Stimulated activated CD4-positive, alpha-beta T cell treated with anti-CD3 and anti-CD28 coated beads, Interleukin-12 subunit alpha, Interleukin-12 subunit beta, amount 100 ng/mL, for 24 hours (primary cell): ENCODE measurements at places on chromosomes 16 and 17.

- no peak for DNase-seq
Observed at GRCh38 chr16:85236818-85237150, 124.5 kb upstream of the CIBAR2 start.

DNA sequence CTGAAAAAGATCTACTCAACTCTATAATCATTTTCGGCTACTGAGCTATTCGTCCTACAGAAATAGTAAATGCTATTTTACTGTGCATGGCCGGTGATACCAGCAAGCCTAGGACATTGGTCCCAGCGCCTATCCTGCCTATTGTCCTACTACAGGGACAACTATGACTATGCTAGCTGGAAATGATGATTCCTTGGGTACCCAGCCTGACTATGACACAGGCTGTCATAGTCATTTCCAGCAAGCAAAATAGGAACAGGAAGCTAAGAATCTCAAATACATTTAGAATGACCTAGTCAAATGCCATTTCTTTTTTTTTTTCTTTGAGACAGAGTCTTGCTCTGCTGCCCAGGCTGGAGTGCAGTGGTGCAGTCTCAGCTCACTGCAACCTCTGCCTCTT is 33.7 kb upstream of the HSBP1 start:
- no peak for DNase-seq

DNA sequence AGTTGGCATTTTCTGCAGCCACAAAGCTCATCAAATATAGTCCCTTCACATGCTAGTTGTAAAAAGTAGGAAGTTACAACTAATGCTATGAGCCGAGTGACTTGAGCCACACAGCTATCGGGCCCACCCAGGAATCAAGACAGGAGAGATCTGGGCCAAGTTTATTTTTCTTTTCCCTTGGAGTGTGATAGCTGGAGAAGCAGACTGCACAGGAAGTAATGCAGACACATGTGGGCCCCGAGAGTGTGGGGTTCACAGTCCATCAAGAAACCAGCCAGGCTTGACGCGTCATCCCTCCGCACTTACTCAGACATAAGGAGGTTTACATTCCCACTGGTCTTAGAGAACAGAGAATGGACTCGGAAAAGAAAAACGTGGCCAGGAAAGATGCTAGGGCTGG is 403.1 kb upstream of the CDH11 start:
- DNase-seq: no peak

DNA sequence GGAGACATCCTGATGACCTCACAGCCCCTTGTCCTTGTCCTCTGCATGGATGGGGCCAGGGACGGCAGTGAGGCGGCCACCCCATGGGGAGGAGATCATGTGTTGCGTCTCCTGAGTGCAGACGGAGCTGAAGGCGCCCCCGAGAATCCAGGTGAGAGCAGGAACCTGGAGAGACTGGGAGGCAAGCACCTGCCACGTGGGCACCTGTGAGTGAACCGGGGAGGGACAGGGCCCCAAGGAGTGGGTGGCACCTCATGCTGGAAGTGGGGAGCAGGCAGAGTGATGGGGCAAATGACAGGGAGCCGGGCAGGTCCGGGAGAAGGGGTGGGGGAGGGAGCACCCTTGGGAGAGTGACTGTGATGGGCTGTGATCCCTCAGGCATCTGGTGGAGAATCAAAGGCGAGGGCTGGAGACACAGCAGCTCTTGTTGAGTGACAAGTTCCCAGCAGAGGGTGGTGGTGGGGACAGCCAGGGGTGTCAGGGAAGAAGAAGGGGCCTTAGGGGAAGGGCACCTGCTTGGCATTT is 174.3 kb upstream of the CHMP6 start:
- no peak for DNase-seq

- no peak for DNase-seq
Observed at GRCh38 chr16:30139583-30140481, 16.8 kb upstream of the MAPK3 start.

- DNase-seq: peak; percentile 65
Observed at GRCh38 chr16:4358831-4359561, 7.9 kb upstream of the PAM16 start.

- no peak for DNase-seq
Observed at GRCh38 chr16:85494315-85494714, 118.8 kb upstream of the GSE1 start.

- no peak for DNase-seq
Observed at GRCh38 chr17:16920628-16921020, 51.3 kb downstream of the TNFRSF13B start.

- no peak for DNase-seq
Observed at GRCh38 chr16:5019775-5020174, 14.0 kb downstream of the NAGPA start.

DNA sequence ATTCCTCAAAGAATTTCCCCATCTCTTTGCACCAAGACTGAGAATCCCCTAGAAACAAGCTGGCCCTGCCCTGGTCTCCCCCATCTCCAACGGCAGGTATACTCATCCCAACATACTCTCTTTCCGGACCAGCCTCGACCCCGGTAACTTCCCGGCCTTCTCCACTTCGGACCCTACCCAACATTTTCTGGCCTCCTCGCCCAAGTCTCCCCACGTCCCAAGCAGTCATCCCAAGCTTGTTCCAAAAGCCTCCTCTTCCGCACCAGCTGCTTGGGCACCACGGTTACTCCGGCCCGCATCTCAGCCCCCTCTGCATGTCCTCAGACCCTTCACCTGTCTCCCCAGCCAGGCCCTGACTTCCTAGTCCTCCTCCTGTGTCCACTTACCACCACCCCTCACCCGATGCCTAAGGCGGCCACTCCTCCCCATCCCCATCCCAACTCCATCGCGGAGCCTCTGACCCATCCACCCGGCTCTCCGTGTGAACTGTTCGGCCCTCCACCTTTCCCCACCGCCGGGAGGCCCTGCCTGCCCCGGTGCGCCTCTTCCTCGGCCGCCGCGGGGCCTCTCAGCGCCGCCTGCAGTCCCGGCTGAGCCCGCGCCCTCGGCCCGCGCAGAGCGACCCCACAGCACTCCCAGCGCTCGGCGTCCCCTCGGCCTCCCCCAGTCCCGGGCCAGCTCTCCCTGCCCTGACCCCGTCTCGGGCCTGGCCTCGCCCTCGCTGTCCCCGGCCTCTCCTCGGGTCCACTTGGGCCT is 994 bp downstream of the PITPNA start:
- DNase-seq: no peak

DNA sequence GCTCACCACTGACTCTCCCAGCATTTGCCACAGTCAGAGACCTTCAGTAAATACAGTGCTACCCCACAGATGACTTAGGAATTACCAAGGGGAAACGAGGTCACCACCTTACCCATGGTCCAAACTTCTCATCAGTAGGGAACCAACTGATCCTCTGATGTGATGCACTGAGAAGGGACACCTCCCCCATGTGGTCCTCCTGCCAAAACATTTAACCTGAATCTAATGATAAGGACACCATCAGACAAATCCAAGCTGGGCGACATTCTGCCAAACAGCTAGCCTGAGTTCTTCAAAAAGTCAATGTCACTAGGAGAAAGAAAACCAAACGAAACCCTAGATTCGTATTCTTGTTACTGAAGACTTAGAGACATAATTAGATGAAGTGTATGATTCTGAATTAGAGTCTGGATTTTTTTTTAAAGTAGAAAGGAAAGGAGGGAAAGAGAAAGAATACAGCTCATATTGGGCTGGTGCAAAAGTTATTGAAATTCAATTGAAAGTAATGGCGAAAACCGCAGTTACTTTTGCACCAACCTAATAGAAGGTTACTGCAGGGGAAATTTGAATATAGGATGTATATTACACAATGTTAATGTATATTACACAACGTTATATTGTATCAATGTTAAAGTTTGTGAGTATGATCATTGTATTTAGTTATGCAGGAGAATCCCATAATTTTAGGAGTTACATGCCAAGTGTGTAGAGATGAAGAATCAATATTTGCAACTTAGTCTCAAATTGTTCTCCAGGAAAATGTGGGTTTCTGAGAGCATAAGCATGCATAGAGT is 2.3 kb upstream of the CSNK2A2 start:
- no peak for DNase-seq

GRCh38 chr17:39872751-39873150 is 4.7 kb downstream of the ZPBP2 start:
- DNase-seq: no peak

GRCh38 chr16:19396555-19397011 is 21.1 kb upstream of the TMC5 start:
- no peak for DNase-seq

DNA sequence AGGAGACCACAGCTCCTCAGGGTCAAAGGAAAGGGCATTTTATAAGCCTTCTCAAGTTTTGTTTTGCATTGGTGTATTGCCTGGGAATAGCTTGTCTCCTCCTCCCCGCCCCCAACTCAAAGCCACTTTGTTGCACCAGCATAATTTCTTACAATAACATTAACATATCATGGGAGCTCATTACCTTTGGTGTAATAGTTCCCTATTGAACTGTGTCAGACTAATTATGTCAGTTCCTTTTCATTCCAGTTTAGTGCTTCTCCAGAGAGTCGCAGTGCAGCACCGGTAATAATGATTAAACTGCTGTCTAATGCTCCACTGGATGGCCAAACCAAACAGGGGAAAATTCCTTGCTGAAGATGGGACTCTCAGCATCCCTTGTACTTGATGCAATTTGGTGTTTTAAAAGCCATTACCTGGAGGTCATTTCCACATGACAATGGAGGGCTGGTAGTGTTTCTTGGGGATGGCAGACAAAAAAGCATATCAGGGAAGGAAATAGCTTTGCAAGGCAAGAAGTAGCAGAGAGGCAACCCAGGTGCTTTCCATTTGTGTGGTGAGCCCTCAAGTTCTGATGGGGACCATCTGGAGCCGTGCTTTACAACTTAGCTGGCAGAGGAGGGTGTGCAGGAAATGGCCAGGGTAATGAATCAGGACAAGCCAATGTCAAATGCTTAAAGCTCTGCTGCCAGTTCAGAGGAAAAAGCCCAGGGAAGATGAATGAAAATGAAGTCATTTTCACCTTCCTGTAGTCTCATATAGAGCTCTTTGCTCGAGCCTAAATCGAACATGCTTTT is 91.5 kb upstream of the NLRP1 start:
- no peak for DNase-seq

- no peak for DNase-seq
Observed at GRCh38 chr17:2393954-2394749, 6.7 kb downstream of the MNT start.

DNA sequence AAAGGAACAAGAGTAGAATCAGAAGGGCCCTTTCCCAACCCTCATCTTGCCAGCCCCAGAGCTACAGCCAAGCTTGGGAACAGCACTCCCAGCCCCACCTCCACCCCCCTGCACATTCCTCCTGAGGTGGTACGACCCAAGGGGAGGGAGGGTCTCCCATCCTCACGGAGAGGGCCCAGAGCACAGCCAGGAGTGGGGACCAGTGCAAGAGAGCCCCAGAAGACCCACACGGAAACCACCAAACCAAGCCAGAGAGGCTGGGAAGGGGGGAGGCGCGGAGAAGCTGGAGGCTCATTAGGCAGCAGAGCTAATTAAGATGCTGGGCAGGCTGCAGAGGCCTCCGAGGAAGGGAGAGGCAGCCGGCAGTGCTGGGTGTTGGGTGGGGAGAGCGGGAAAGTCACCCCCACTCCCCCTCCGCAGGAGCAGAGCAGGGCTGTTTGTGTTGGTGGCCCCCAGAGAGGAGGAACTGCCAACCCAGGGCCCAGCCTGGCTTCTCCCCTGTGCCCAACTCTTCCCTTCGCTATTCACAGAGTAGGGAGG is 2.4 kb downstream of the CACNB1 start:
- no peak for DNase-seq

GRCh38 chr16:86598607-86599565 is 20.5 kb downstream of the FOXL1 start:
- DNase-seq: no peak

GRCh38 chr16:79644971-79645667 is 44.6 kb upstream of the MAF start:
- no peak for DNase-seq

- no peak for DNase-seq
Observed at GRCh38 chr17:31593806-31594205, 202.3 kb downstream of the RAB11FIP4 start.

DNA sequence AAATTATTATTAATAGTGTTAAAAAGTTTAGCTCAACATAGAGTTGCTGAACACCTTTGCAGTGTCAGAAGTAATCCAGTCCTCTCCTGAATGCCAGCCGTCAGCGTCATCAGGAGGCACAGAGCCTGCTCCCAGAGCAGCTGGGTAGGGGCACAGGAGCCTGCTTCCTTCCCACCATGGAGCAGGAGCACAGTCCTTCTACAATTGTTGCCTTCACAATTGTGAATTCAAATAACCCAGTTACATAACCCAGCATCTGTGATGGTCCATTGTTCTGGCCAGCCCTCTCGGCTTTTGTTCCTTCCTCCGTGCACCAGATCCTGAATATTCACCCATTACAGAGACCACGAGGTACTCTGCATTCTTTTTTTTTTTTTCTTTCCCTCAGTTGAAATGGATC is 393.9 kb upstream of the MAF start:
- DNase-seq: no peak

GRCh38 chr17:32757963-32758362 is 119.0 kb downstream of the MYO1D start:
- DNase-seq: no peak

DNA sequence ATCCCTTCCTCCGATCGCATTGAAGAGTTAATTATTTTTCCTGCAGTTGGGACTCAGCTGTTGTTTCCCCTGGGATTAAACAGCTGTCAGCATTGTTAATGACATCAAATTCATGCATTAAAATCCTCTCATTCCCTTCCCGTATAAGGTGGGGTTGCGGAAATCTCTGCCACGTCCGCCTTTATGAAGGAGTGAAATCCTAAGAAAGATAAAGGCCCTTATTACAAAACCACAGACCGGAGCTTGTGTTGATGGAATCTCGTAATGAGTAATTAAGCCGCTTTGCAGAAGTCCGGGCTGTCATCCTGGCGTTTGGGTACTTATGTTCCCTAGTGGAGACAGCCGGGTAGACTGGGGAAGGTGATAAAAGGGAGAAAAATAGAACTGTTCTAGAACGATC is 627.6 kb downstream of the MAF start:
- no peak for DNase-seq

DNA sequence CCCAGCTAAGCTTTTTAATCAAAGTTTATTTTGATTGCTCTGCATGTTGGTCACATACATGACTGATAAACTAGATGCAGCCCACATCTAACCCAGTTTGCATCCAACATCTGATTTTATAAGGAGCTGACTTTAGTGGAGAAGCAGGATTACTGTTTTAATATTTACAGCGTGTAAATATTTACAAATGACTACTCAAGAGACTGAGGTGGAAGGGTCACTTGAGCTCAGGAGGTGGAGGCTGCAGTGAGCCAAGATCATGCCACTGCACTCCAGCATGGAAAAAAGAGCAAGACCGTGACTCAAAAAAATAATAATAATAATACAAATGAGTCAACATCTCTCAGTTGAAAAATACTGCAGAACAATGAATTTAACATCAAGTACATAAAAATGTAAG is 50.8 kb downstream of the PARN start:
- no peak for DNase-seq

DNA sequence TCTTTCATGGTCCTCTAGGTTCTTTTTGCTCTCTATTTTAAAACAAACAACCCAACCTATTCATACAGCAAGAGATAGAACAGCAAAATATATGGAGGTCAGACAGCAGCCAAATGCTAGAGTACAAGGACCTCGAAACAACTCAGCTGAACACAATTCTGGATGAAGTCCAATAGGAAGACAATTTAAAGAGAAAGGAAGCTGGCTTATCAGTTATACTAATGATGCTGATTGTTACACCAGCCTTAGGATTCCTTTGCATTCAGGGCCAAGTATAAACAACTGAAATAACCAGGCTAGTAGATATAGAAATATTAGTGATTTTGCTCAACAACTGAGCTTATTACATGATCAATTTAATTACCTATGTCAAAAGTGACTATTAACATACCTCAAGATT is 2.5 kb downstream of the SSH2 start:
- no peak for DNase-seq

- no peak for DNase-seq
Observed at GRCh38 chr17:47820033-47820789, 1.4 kb downstream of the OSBPL7 start.
